ENCODE measurements at places on chromosomes 13 and 19.
A peak's percentile ranks its signal among the peaks of the same experiment; 100 is the strongest.

DNA sequence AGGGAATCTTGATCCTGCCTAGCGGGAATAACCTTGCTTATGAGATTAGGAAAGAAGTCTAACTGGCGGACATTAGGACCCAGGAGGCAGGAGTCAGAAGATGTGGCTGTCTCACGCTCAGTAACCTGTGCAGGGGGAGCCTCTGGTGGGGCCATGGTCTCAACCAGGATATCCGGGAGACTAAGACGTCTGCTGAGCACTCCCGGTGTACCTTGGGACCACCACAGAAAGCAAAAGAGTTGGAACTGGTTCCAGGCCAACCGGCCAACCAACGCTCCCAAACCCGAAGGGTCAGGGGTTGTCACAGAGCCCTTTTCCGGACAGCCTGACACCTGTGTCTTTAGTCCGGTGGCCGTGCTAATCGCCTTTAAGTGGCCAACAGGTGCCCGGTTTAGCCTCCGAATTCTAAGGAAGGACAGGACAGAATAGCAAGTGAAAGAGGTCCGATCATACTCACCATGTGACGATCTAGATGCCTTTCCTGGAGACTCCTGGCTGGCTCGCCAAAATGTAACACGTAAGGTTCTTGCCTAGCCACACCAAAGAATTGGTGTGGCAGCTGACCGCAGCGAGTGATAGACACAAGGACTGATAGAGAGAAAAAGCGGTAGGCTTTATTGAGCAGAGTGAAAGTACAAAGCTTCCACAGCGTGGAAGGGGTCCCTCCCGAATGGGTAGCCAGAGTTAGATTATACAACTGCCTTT is 103.9 kb upstream of the DIAPH3 start:
- peak; percentile 20 for DNase-seq

DNA sequence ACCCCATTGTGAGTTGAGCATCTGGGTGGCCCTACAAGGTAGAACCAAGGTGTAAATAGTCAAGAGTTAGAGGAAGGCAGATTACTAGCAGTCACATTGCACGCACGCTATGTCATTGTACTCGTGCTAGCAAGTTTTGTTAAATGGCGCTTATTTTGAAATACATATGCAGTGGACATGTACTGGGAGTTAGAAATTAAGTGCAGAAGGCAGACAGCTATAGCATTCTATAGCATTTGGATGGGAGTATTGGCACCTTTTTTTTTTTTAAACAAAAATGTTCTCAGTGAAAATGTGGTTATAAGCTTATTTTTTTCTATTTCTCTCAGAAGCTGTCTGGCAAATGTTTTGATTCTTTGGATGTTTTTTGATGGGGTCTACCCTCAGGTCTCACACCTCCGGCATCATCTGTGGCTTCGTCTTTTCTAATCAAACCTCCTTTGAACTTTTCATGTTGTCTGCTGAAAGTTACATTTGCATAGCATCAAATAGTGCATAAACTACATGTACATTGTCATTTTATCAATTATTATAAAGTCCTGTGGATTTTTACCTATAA is 68.1 kb downstream of the ARHGEF7 start:
- no peak for DNase-seq

GRCh38 chr13:27341616-27342015 is 71.0 kb downstream of the RASL11A start:
- DNase-seq, result no peak

GRCh38 chr19:48635263-48635965 is 1.8 kb downstream of the DBP start:
- no peak for DNase-seq
